ENCODE measurements at places on chromosomes 7 and 10.

DNA sequence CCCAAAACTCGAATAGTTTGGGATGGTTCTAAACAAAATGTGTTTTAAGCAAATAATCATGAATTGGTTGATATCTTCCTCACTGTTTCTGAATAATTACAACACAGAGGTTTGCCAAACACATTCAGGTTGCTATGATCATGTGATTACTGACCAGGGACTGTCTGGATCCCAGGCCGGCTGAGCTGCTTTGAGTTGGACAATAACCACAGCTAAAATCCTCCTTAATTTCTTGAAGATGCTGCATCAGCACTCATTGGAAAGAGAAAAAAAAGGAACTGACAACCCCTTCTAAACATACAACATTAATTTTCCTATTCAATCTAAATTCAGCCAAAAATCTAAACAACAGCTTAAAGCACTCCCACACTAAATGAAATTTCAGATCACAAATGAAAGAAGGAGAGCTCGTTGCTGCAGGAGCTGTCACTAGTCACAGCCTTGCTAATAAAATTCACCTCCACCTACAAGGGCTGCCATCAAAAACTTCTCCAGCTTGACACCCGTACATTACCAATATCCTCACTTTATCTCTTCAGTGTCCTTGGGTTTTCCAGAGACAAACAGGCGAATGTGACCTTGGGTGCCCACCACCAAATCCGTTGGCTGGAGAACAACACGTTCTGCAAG lies 560.2 kb downstream of the KCNMA1 start:
- no peak for DNase-seq

DNA sequence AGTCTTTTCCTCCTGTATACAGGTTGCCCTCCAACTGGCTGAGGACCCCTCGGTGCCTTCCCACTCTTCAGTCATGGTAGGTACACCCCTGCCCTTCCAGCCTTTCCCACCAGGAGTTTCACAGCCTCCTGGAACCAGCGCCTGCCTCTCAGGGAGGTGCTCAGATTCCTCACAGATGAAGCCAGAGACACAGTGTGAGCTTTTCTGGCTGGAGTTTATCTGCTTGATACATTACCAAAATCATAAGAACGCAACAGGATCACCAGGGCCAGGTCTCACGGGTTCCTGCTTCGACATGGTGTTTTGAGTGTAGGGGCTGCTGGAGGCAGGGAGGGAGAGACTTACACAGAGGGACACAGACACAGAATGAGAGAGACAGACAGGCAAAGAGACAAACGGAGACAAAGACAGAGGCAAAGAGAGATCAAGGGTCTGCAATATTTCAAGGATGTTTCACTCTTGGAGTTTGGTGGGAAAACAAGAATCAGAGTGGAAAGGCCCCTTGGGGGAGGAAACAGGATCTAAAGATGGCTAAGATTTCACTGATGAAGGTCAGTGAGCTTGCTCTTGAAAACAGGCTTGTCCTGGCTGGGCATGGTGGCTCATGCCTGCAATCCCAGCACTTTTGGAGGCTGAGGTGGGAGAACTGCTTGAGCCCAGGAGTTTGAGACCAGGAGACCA lies 6.5 kb upstream of the INMT start:
- no peak for DNase-seq

DNA sequence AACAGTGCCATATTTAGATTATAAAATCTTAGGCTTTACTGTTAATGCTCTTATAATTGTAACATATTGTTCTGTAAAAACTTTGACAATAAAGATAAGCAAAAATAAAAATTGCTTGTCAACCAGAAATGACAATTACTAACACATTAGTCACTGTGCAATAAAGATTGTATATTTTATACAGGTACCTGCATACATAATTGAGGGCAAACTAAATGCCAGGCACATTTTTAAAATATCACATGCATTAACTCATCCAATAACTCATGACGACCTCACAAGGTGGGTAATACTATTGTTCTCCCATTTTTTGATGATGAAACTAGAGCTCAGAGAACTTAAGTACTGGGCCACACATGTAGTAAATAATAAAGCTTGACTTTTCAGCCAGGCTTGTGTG lies 1020.2 kb upstream of the C7orf33 start:
- DNase-seq = no peak

GRCh38 chr7:14839307-14839706 lies 63.2 kb downstream of the DGKB start:
- DNase-seq = no peak

DNA sequence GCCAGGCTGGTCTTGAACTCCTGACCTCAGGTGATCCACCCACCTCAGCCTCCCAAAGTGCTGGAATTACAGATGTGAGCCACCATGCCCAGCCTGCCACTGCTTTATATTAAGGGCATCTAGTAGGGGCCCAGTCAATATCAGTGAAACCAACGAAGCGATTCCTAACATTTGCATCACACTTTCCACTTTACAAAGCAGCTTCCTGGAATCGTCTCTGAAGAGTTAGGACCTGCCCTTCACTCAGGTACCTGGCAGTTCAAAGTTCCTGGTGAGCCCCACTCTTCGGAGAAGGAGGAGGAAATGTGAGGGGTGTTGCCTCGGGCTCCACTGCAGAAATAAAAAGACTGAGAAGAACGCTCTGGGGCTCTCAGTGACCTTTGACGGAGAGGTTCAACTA lies 31.1 kb upstream of the EZH2 start:
- no peak for DNase-seq

GRCh38 chr7:37289367-37289766 lies 159.3 kb downstream of the ELMO1 start:
- no peak for DNase-seq

Data from ecto neural progenitor cell (in vitro differentiated cells).